ENCODE measurements at places on chromosomes 11 and 22. TPM values are rescaled to one million over a fixed set of nuclear protein-coding genes. Genes with fewer than 3 reads are reported as not detected.

GRCh38 chr22:43297270-43298061, 45.7 kb downstream of the SCUBE1 start:
- no peak for DNase-seq

DNA sequence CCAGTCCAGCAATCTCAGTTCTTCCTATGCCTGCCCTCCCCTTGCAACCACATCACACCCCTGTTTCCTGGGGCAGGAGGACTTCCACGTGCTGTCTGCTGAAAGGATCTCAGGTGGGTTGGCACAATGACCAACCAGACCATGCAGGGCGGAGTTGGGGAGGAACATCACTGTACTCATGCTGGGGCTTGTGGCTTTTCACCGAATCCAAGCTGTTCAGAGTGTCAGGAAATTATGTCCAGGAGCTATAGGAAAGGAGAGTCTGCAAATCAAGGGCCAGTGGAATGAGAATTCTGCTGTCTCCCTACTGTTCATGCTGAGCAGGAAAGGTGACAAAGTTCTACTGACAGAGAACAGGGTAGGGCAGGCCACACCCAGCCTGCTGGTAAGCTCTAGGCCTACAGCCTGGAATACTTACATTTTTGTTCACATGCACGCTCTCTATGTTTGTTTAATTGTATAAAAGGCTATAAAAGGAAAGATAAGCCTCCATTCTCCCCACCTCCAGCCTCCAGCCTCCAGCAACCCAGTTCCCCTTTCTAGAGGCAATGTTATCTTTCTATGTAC, 1.7 kb upstream of the PLAAT2 start:
- no peak for DNase-seq

GRCh38 chr11:105000167-105000566, 22.8 kb downstream of the CASP5 start:
- no peak for DNase-seq

- DNase-seq, result no peak
These were observed 22.7 kb upstream of the PLEKHA7 start for GRCh38 chr11:17036666-17037658.

GRCh38 chr11:71062199-71062598, 190.2 kb downstream of the SHANK2 start:
- no peak for DNase-seq

- DNase-seq, result no peak
These were observed 120.6 kb downstream of the CHST1 start for GRCh38 chr11:45544826-45545225.

DNA sequence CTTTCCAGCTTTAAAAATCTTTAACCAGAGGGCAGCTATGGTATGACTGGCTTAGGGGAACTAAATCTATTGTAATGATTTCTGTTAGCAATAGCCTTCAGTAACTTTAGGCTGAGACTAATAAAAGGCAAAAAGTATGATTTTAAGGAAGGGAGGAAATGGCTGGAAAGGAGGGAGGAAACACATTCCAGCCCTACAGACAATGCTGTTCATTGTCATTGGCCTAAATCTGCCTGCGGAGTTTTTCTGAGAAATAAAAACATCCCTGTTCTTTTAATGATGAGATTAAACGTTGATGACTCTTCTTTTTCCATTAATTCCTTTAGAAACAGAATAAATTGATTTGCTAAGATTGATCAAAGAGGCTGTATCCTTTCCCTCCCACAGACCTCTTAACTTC, 99.6 kb upstream of the GRAMD1B start:
- no peak for DNase-seq

DNA sequence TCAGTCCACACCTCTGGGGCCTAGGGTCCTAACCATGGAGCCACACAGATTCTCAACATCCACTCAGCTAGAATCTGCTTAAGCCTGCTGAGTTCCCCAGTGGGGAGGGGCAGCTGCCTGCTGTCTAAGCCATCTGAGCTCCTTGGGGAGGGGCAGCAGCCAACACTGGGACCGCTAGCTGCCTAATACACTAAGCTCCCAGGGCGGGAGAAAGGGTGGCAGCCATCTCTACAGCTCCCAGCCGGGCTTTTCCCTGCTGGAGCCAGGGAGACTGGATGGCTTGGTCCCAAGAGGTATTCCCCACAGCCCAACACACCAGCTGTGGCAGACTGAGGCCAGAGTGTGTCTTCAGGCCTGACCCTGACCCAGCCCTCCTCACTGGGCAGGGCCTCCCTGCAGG, 217.3 kb upstream of the TMEM45B start:
- no peak for DNase-seq

DNA sequence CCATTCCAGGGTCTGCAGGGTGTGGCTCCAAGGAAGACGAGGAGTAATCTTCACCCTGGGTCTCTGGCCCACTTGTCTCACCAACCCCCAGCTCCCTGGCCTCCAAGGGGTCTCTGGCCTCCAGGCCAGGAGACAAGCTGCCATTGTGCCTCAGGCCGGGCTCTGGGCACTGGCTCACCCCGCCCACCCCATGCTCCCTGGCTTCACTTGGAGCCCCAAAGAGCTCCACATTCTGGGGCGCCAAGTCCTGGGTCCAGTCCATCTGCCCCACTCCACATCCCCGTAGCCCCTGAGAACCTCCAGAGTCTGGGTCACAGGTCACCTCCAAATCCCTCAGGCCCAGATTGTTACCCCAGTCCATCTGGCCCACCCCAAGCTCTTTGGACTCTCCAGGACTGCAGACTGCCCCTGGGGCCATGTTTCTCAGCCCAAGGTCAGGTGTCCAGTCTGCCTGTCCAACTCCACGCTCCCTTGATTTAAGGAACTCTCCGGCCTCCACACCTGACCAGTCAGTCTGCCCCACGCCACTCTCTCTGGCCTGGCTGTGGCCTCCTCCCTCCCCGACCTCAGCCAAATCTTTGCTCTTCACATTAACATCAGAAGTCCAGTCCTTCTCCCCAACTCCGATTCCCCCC, 16.2 kb downstream of the TNKS1BP1 start:
- no peak for DNase-seq

DNA sequence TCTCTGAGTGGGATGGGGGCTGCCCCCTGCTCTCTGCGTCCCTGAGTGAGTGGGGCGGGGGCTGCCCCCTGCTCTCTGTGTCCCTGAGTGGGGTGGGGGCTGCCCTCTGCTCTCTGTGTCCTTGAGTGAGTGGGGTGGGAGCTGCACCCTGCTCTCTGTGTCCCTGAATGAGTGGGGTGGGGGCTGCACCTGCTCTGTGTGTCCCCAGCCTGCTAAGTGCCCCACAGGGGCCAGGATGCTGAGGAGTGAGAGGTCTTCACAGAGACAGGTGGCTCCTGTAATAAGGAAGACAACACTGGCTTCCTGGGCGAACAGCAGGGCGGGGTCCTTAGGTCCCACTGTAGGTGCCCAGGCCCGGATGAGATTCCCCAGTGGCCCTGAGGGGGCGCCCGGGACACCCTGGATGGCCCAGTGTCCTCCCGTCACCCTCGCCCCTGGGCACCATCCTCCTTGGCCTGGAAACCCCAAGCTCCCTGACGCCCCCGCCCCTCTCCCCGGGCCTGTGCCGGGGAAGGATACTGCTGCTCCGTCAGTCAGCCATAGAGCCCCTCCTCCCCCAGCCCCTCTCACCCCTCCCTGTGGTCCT, 3.8 kb upstream of the CCDC188 start:
- DNase-seq, result no peak

- no peak for DNase-seq
These were observed 74.5 kb upstream of the LMO1 start for GRCh38 chr11:8338138-8338537.

- no peak for DNase-seq
These were observed 7.8 kb upstream of the TMEM216 start for GRCh38 chr11:61384271-61385242.

GRCh38 chr11:102079625-102080024, 30.6 kb upstream of the YAP1 start:
- DNase-seq, result no peak

DNA sequence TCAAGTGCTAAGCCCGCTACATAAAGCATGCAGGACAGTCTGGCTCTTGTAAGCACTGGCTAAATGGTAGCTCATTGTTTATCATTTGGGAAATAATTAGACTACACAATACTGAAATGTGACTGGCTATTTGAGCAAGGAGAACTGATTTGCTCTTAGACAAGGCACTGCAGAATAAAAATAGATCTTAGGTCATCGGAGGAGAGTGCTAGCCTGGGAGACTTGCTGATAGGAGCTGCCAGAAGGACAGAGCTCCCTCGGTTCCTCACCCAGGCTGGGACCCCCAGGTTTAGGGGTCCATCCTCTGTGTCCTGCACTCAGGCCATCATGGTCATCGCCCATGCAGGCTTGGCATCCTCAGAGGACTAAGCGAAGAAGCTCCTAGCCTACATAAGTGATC, 184.4 kb upstream of the NCAM1 start:
- no peak for DNase-seq

DNA sequence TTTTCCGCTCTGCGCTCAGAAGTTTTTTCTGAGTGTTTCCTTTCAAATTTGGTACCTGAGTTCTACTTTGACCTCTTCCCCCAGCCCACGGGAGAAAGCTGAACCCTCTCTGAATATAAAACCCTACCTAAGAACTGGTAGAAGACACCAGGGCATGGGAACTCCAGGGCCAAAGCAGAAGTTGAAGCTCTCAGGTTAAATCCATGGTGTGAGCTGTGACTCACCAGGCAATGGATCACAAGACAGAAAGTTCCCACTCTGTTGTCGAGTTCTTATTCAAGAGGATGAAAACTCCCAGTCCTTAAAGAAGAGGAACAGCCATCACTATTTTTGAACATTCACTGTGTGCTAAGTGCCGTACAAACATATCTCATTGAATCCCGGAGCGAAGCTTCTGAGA, 8.9 kb downstream of the TMEM218 start:
- DNase-seq, result no peak

DNA sequence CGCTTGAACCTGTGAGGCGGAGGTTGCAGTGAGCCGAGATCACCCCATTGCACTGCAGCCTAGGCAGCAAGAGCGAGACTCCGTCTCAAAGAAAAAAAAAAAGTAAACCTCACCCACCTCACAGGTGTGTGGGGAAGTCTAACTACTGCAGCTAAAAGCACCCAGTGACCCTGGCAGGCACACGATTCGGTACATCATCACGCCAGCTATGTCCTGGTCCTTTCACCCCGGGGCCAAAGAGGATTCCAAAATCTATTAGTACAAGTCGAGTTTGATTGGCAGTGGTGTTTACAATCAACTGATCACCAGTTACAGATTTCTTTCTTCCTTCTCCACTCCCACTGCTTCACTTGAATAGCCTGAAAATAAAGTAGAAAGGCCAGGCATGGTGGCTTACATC, 6.3 kb downstream of the TST start:
- DNase-seq, result no peak

Gene CALCB
- polyA plus RNA-seq, result 0.36 TPM

Gene SYT7
- 34.7 TPM for polyA plus RNA-seq

Gene MRGPRG
- not detected for polyA plus RNA-seq

Measured in heart left ventricle (tissue), 16 donors.